Thoracic aorta (tissue), 2 donors: ENCODE measurements at places on chromosomes 11 and 22.

DNA sequence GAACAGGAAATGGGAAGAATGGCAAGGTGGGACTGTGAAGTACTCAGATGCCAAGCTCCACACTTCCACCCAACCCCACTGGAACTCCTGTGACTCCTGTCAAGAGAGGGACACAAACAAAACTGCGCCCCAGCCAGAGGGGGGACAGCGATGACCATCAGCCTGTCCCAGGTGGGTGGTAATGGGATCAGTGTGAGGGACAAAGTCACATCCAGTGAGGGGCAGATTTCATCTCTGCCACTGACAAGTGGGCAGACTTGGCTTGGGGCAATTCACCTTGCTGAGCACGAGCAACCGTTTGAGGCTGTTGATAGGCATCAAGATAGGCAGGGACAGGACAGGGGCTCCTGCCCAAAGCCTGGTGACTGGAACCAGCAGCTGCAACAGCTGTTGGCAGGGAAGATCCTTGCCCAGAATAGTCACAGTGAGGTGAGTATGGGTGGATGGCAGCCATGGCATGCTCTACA, 105.4 kb upstream of the PITPNB start:
- DNase-seq = no peak

GRCh38 chr11:13090228-13090708, 81.2 kb downstream of the RASSF10 start:
- DNase-seq = no peak

DNA sequence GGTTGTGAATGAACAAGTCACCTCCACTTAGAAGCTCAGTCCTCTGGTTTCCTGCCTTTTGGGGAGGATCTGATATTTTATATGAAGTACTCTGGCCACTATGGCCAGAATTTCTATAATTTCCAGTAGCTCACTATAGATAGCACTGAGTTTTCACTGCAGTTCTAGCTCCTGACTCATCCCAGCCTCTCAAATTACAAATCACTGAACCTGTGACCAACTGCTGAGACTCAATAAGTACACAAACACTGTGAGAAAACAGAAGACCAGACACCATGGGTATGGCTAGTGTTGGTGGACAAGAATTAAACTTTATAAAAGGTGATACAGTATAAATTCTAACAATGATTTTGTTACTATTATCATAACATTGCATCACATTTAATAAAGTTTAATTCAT, 47.1 kb upstream of the UCP3 start:
- no peak for DNase-seq

DNA sequence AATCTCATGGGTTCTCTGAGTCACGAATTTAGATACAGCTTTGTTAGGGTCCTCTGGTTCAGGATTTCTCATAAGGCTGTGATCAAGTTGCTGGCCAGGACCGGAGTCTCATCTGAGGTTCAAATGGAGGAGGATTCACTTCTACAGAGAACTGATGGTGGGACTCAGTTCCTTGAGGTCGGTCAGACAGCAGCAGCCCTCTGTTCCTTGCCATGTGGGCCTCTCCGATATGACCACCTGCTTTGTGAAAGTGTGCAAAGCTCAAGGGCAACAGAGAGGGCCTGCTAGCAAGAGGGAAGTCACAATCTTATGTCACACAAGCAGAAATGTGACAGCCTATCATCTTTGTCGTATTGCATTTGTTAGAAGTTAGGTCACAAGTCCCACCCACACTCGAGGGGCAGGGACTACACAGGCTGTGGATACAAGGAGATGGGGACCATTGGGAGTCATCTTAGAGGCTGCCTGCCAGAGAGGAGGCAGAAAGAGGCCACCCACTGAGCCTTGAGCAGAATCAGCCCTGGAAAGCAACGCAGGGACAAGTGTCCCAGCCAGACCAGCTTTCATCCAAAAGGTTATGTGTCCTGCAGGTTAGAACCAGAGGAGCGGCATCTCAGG, 34.5 kb downstream of the RPUSD4 start:
- no peak for DNase-seq

- DNase-seq = no peak
Measured at GRCh38 chr11:96052921-96053651, 129.2 kb upstream of the MTMR2 start.

- DNase-seq = no peak
Measured at GRCh38 chr11:15668718-15669117, 554.0 kb downstream of the INSC start.

- DNase-seq = no peak
Measured at GRCh38 chr11:132941024-132941646, 591.2 kb downstream of the OPCML start.

GRCh38 chr22:49699476-49699875, 128.2 kb downstream of the BRD1 start:
- DNase-seq = no peak

DNA sequence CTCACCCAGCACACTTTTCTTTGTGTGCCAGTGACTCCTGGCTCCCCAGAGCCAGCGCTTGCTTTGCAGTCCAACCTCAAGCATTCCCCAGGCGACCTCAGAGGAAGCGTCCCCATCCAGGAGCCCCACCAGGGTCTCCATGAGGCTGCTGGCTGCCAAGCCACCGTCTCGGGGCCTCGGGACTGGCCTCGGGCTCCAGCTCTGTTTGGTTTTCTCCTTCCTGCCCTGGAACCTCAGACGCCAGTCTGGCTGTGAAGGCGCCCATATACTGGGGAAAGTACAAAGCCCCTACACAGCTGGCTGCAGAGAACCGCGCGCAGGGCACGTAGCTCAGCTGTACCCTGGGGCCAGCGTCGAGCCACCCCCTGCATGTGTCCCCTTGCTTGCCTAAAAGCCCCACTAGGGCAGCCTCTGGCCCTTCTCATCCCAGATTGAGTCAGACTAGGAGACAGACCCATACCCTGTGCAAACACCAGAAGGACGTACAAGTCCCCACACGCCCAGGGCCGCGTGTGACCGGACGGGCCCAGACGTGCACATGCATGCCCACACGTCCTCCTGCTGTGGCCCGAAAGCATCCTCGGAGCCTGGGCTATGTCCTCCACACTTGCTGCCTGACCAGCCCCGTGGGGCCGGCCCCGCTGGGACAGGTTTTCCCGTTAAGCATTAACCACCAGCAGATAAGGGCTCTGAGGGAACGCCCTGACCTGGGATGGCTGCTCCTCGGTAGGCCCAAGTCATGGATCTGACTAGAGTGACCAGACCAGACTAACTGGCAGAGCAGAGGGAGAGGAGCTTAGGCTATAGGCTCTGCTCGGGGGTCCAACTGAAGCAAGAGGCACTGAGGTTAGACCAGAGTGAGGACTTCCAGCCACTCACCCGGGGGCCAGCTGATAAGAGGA, 4.2 kb upstream of the SYT8 start:
- DNase-seq = no peak

DNA sequence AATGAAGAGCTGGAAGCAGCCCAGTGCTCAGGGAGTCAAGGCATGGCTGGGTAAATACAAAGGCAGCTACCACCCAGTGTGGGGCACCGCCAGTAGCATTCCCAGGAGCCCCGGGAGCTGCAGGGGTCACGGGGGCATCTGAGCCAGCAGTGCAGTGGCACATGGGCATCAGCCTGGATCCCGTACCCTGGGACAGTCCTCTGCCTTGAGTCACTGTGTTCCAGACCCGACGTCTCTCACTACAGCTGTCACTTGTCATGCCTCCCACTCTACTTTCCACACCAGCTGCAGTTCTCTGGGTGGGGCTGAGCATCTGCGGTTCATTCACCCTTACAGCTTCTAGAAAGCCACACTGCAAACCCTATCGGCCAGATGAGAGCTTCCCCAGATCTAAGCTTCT, 29.6 kb downstream of the DHCR7 start:
- DNase-seq = no peak

DNA sequence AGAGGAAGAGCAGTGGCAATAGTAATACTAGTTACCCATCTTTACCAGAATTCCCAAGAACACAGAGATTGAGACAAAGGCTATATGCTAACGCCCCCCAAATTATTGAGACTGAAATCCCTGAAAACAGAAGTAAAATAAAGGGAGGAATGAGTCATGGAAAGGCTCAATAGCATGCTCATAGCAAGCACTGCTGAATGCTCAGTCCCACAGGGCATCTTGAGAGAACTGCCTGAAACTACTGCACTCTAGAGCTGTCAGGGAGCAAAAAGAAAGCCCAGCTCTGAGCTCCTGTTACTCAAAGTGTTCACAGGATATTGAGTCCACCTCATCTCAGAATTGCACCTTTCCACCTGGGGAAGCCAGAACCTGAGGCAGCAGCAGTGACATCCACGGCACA, 44.1 kb upstream of the FIBIN start:
- DNase-seq = no peak
